ENCODE measurements at places on chromosomes 3 and 15. TPM values are rescaled to one million over a fixed set of nuclear protein-coding genes. Genes with fewer than 3 reads are reported as not detected.

The SSUH2 gene
- not detected for total RNA-seq

The PDIA5 gene
- total RNA-seq = 21.7 TPM

The TNK2 gene
- 59.9 TPM for total RNA-seq

- peak; percentile 4 for DNase-seq
Measured at GRCh38 chr3:46668591-46668990, 24.9 kb downstream of the ALS2CL start.

DNA sequence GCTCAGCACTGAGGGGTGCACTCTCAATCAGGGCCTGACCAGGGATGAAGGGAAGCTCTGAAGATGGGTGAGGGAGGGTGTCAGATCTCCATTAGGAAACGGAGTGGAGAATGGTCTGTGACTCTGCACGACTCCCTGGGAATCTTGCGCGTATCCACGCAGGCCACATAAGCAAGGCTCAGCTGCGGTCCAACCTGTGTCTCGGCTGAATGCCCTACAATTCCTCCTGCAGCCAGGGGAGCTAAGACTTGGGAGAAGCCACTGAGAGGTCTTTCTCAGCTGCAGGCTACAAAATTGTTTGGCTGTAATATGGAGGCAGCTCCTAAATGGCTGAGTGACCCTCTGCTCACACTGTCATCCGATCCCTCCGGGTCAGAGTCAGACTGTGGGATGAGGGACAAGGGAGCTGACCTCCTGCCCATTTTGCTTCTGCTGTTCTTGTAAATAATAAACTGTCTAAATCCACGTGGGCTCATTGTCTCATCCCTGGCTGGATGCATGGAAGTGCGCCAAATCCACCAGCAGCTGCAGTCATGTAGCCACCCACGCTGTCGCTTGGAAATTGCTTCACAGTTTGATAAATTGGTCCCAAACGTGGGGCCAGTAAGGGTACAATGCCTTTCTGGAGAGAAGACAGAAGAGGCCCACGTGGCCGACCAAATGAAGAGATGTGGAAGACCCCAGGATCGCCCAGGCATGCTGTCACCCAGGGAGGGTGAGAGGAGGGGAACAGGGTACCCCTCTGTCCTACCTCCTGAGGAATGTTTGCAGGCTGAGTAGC lies 30.5 kb downstream of the ALS2CL start:
- peak; percentile 1 for DNase-seq

DNA sequence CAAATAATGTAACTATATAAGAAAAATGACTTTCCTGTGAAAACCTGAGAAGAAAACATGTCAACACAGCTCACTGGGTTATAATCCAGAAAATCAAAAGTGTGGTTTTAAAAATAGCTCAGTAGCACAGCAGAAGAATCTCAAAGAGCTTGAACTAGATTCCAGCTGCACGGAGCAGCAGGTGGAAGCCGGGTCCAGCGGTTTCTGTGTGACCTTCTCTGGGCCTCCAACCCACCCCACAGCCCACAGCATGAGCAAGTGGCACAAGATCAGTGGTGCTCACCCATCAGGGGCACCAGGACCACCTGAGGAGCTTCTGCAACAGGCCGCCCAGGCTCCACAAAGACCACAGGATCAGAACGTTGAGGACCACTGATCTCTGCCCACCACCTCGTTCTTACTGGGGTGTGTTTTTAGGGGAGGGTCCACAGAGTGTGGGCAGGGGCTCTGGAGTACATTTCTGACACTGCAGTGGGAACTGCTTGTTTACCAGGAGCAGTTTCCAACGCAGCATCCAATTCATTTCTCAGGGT lies 23.2 kb downstream of the SLC41A3 start:
- DNase-seq = no peak
